CD4-positive, alpha-beta T cell treated with Interleukin-21 for 1 hour (primary cell): ENCODE measurements at places on chromosomes 13 and 19.
A peak's percentile ranks its signal among the peaks of the same experiment; 100 is the strongest.

GRCh38 chr13:73891805-73892204 is 242.4 kb downstream of the KLF12 start:
- DNase-seq: no peak

- no peak for DNase-seq
Observed at GRCh38 chr13:82654861-82655855, 1227.1 kb downstream of the SLITRK1 start.

DNA sequence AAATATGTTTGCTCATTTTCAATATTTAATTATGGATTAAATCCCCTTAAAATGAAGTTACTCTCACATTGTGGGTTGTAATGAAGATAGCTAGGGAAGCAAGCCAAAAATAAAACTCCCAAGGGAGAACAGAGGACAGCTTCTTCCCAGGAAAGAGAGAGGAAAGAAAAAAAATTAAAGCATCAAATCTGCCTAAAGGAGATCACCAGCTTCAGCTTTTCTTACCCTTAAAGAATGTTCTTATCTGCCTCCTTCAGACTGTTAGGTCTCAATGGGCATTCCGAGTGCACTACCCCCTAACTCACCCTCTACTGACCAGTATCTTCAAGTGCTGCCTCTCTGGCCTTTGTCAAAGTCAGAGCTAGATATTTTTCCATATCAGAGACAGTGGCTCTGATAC is 55.2 kb downstream of the XPO4 start:
- DNase-seq: no peak

DNA sequence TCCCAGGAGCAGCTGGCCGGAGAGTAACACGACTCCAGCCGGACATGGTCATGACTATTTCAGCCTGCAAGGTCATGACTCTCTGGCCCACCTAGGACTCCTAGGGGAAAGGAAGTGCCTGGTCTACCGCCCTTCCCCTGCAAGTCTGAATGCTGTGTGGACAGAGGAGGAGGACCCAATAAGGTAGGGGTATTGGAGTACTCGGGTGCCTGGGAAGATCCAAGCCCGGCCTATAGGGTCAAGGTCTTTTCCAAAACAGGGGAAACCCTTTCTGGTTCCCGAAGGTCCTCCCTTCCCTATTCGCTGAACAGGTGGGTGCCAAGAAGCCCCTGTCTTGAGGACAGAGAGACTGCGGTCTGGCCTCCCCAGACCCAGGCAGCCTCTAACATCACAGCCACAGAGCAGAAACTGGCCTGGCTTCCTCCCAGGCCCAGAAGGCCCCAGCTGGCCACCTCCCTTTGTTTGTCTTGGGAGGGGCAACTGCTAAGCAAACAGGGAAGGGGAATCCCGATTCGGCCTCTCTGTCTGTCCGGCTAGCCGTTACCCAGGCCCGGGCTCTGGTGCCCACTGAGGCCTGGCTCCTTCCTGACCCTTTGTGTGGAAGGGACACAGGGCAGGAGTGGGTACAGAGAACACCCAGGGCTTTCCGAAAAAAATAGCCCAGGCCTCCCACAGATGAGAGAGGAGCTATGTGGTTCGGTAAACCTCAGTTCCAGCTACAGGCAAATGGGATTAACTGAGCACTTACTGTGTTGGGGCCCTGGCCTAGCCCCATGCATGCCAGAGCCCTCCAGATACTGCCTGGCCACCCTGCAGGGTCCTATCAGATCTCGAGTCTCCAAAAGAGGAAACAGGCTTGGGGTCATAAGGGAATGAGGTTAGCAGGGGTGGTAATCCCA is 5.2 kb upstream of the GRAMD1A start:
- no peak for DNase-seq

DNA sequence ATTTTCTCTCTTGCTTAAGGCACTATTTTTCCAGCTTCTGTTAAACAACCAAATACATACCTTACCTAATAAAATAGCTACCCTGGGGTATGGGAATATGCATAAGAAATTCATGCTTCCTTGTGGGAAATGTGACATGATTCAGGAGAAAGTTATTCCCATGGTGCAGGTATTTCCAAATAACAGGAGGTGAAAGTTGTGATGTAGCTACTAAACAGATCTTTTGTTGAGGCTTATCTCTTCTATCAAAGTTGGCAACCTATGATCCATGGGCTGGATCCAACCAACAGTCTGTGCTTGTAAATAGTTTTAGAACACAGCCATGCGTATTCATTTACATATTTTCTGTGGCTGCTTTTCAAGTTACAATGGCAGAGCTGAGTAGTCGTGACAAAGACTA is 177.8 kb upstream of the NBEA start:
- no peak for DNase-seq

- DNase-seq: no peak
Observed at GRCh38 chr19:47848425-47848822, 10.6 kb upstream of the TPRX2 start.

DNA sequence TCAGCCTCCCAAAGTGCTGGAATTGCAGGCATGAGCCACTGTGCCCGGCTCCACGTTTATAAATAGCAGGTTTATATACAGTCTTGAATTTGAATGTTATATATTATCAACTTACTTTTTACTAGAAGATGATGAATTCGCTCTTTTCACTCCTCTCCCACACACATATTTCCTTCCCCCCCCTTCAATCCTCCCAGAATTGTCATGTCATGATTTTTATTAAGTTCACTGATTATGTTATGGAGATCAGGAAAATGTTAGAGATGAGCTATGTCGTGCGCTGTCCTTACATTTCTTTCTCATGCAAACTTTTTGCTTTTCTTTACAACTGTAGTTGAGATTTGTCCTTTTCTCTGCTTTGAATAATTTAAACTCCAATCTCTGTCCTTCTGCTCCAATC is 17.8 kb upstream of the GRAMD1A start:
- DNase-seq: no peak

DNA sequence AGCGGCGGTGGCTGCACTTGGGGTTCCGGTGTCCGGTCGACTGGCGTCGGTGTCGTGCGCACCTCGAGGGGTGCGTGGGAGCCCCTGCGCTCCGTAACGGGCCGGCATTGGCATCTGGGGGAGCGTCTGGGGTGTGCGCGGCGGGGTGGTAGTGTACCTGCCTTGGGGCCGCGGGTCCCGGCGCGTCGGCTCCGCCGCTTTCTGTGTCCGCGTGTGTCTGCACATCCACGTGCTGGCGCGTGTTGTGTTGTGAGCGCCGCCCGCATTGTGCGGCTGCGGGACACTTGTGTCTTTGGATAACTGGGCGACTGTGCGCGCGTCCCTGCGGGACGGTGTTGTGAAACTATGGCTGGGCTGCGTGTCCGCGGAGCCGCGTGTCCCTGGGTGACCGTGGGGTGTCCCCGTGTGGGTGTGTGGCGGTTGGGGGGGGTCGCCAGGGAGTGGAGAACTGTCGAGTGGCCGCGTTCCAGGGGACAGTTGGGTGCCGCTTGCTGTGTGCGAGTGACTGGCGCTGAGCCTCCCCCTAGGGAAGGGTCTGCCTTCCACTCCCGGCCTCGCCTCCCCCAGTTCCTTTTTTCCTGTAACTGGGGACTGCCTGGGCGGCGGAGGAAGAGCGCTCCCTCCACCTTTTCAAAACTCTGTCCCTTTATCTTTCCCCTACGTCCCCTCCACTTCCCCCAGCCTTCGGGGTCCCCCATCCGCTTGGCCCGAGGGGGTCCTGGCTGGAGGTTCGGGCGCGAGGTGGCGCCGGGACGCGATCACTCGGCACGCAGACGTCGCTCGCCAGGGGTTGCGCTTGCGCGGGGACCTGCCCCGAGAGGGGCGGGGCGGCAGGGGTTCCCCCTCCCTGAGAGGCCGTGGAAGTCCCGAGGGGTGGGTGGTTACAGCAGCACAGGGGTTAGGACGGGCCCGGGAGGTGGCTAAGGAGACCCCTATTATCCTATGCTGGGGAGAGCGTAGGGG is 5.7 kb upstream of the NFIC start:
- DNase-seq: peak; percentile 78
